ENCODE measurements at places on chromosomes 1 and 21.

DNA sequence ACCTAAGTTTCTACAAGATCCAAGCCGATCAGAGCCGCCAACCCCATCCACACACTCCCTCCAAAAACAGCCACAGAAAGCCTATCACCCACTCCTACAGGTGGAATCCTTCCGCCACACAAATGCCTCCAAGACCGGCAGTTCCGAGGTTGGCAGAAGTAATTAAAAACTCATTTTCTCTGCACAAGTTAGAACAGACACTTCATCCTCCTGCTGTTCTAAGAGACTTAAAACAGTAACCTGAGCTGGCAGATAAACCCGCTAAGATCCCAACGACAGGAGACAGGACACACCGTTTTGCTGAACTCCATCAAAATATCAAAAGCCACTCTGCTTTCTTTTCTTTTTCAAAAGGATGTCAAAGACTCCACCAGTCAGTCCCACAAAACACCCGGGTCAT is 2.8 kb downstream of the SSBP3 start:
- no peak for DNase-seq

DNA sequence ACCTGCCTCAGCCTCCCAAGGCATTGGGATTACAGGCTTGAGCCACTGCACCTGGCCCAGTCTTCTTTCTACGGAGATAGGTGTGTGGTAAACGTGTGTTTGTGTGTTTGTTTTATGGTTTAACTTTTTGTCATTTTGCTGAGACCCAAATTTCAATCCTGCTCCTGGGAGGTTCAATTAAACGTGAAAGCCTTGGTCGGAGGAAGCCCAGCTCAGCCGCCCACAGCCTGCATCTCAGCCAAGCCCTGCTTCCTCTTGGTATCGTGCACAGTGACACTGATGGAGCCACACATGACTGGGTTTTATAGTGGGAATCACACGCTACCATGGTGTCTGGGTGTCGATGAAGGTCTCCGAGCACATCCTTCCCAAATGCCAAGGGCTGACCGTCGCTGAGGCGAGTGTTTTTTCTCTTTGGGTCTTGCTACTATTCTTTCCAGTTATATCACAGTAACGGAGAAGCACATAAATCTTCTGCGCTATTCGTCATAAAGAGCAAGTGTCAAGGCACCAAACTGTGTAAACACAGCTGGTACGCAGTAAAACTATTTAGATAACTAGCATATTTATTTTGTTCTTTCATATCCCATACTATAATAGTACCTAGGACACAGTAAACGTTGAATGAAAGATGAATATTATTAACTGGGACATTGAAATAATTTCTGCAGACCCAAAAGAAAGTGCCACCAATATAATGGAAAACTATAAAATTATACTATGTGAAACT is 39.3 kb downstream of the HLCS start:
- DNase-seq, result no peak

- no peak for DNase-seq
These were observed 8.0 kb upstream of the SELE start for GRCh38 chr1:169741666-169742394.

- DNase-seq, result no peak
These were observed 118.5 kb downstream of the FGGY start for GRCh38 chr1:59415286-59415850.

DNA sequence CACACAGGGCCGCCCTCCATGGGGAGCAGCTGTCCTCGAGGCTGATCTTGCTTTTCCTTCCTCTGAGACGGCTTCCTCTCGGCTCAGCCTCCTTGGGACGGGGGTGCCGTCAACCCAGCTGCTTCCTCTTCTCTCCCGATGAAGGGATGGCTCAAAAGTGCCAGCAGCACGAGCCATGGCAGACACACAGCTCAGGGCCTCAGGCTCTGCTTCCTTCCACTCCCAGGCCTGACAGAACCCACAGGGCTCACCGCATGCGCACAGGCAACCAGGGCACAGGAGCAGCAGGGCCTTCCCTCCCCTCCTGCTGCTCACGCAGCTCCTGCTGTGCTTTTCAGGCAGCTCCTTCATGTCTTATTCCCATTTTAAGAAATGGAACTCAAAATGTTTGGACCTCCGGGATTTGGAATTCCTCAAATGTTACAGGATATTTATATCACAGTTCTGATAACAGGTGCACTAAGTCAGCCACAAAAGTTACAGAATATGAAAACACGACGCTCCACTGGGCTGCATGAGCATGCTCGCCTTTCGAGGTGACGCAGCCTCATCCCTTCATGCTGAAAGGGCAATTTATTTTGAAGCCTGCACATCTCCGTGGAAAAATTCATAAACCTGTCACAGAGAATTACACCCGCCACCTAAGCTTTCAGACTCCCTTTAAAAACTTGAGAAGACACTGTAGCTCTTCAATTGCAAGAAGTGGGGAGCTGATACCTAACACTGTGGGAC is 84.4 kb downstream of the HSF2BP start:
- no peak for DNase-seq

GRCh38 chr1:182965861-182966260 is 12.9 kb upstream of the SHCBP1L start:
- no peak for DNase-seq

Measured in activated CD8-positive, alpha-beta memory T cell treated with anti-CD3 and anti-CD28 coated beads for 1 hour (primary cell).